ENCODE measurements at places on chromosomes 1 and 21. TPM values are rescaled to one million over a fixed set of nuclear protein-coding genes. Genes with fewer than 3 reads are reported as not detected.

Gene PAQR7
- total RNA-seq, result 3.4 TPM

Gene SPRR4
- total RNA-seq, result not detected

Gene C1orf226
- 0.90 TPM for total RNA-seq

Gene PDPN
- total RNA-seq, result not detected

Gene PPFIA4
- 1.1 TPM for total RNA-seq

Gene RASAL2
- 19.1 TPM for total RNA-seq

Gene MAP3K6
- 6.8 TPM for total RNA-seq

Gene CYP4Z1
- total RNA-seq, result not detected

Gene MCOLN3
- 3.6 TPM for total RNA-seq

Gene ADAM30
- not detected for total RNA-seq

Gene HEYL
- 3.1 TPM for total RNA-seq

Gene ZC3H12A
- 20.1 TPM for total RNA-seq

Gene ARHGAP30
- 0.05 TPM for total RNA-seq

Gene USP1
- total RNA-seq, result 30.4 TPM

Gene SPRR2F
- not detected for total RNA-seq

Gene TP73
- total RNA-seq, result 0.62 TPM

Gene FBLIM1
- total RNA-seq, result 20.9 TPM
